Cortex of kidney (tissue), 1 donor: ENCODE measurements at places on chromosomes 3 and 15.

- no peak for DNase-seq
Measured at GRCh38 chr3:2883283-2883682, 226.9 kb downstream of the IL5RA start.

DNA sequence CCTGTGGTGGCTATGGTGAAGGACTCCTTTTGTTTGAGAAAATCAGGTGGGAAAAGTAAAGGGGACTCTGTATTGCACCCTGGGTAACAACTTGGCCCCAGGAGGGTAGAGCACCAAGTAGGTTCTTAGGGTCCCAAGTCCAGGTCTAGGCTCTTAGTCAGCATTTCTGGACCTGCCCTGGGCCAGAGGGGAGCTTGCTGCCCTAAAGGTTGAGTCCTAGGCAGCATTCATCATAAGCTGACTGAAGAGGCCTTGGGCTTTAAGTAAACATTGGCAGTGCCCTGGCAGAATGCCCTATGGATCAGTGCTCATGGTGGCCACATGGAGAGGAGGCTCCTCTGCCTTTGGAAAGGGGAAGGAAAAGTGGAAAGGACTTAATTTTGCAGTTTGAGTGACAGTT, 268.5 kb upstream of the CTNNB1 start:
- DNase-seq: no peak

GRCh38 chr3:59540696-59541095, 490.9 kb upstream of the CFAP20DC start:
- no peak for DNase-seq

GRCh38 chr15:83102346-83102745, 5.1 kb upstream of the TM6SF1 start:
- no peak for DNase-seq

DNA sequence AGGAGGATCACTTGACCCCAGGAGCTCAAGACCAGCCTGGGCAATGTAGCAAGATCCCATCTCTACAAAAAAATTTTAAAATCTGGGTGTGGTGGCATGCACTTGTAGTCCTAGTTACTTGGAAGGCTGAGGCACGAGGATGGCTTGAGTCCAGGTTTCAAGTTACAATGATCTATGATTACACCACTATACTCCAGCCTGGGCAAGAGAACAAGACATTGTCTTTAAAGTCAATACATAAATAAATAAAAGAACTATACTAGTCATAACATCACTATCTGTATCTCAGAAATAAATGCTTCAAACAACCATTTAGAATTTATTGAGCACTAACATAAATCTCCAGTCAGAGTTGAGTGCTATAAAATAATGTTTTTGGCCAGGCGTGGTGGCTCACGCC, 8.5 kb upstream of the PHLDB2 start:
- no peak for DNase-seq

GRCh38 chr3:146496251-146496650, 26.9 kb upstream of the PLSCR2 start:
- DNase-seq: no peak

DNA sequence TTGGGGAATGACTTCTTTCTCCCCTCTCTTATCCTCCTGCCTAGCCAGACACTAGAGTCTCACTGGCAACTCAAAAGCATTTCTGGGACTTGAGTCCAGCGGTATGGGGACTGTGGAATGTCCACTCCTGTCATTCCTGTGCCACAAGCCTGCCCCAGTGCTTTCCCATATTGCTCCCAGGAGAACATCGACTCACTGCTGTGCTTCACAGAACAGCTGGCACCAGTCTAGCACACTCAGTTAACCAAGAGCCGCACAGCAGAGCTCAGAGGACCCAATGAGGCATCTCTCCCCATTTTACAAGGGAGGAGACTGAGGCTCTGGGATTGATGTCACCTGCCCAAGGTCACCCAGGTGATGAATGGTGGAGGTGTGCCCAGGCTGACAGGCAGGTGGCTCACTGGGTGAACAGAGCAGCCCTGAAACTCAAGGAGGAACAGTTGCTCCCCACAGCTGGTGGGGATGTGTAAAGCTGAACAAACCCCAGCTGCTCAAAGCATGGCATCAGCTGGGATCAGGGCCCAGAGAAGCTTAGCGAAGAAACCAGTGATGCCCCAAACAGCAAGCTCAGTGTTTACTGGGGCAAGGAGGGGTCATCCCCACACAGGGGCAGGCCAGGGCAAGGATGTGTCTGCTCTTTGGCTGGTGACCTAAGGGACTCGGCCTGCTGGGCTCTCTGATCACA, 35.4 kb upstream of the DUSP7 start:
- DNase-seq: no peak

DNA sequence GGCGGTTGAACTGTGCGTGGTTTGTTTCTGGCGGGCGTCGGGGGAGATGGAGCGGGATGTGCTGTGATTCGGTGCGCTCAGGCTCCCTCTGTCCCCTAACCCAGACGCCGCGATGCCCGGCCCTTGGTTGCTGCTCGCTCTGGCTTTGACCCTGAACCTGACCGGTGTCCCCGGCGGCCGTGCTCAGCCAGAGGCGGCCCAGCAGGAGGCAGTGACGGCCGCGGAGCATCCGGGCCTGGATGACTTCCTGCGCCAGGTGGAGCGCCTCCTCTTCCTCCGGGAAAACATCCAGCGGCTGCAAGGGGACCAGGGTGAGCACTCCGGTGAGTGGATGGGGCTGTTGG, 1.2 kb downstream of the TRH start:
- no peak for DNase-seq

DNA sequence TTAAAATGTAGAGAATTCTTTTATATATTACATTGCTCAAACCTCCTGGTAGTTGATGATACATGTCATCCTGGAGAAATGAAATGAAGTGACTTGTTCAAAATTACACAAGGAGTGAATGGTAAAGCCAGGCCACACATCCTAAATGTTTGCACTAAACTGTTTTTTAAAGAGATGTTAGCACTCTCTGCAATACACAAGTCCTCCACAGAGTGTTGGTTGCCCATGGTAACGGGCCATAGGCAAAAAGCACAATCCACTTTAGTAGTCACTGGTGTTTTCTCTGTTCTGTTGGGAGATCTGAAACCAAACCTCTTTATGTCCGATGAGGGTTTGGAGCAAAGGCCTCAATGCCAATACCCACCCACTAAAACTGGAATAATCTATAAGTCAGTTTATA, 907.4 kb downstream of the NTRK3 start:
- no peak for DNase-seq

- no peak for DNase-seq
Measured at GRCh38 chr3:124628863-124629262, 101.4 kb upstream of the UMPS start.

DNA sequence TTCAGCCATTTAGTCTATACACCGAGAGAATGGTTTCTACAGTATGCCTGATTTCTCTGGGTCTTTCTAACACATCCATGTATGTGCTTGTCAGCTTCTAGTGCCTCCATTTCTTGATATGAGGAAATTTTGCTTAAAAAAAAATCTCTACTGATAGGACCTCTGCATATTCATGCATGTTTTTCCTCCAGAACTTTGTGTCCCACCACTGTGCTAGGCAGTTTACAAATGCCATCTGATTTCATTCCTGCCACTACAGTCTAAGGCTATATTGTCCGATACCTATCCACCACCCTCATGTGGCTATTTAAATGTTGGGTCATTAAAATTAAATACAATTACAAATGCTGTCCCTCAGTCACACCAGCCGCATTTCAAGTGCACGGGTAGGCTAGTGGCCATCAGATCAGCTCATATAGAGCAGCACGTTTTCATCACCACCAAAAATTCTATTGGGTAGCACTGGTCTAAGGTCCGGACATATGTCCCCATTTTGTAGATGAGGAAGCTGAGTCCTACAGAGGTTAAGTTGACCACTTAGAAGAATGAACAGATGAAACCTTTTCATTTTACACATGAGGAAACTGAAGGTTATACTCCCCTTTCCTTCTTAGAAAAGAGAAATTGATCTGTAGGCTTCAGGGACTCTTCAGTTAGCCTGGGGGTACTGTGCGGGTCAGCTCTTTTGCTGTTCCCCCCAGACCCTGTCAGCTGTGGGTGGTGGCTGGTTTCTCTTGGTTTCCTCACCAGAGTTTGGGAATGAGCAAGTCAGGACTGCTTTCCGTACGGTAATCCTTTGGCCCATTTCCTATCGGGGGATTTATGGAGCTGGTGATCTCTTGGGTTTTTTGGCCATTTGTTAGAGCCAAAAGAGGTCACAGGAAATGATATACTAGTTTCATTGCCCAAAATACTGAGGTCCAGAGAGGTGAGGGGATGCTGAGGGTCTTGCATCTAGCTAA, 56.5 kb downstream of the SMAD3 start:
- no peak for DNase-seq

- no peak for DNase-seq
Measured at GRCh38 chr15:23566651-23567050, 1.2 kb downstream of the MKRN3 start.

DNA sequence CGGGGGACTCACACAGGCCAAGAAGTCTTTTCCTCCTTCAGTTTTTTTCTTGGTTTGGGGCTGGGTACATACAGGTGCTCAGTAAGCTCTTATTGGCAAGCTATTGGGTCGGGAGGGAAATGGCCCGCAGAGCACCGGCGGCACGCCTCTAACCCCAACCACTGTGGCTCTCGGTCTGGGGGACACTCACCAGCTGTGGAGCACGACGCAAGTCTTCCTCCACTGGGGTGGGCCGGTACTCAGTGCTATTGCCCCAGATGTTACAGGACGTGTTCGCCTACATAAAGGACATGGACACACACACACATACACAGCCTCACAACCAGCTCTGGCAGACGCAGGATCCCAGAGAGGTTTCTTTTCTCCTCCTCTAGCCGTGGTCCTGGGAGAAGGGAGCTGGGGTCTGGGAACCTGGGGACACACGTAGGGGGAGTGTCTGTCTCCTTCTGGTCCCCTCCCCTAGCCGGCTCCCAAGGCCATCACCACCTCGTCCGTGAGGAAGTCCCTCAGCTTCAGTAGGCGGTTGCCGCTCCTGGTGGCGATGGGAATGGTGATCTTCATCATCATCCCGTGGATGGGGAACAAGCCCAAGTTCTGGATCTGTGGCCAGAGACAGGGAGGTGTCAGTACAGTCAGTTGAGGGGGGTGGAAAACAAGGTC, 33.4 kb downstream of the FEM1B start:
- DNase-seq: no peak

DNA sequence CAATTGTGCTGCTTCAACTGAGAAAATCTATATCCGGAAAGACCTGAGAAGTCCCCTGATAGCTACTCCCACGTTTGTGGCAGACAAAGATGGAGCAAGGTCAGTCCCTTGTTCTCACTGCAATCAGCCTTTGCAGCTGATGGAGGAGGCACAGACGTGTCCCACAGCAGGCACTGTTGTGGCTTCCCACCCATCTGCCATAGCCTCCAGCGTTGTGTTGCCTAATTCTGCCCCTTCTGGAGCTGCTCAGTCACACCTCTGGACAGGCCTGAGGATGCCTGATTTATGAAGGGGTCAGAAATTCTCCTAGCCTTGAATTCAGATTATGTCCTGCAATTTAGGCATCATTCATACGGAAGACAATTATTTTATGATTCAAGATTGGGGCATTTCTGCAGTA, 41.9 kb downstream of the MRPS25 start:
- no peak for DNase-seq

DNA sequence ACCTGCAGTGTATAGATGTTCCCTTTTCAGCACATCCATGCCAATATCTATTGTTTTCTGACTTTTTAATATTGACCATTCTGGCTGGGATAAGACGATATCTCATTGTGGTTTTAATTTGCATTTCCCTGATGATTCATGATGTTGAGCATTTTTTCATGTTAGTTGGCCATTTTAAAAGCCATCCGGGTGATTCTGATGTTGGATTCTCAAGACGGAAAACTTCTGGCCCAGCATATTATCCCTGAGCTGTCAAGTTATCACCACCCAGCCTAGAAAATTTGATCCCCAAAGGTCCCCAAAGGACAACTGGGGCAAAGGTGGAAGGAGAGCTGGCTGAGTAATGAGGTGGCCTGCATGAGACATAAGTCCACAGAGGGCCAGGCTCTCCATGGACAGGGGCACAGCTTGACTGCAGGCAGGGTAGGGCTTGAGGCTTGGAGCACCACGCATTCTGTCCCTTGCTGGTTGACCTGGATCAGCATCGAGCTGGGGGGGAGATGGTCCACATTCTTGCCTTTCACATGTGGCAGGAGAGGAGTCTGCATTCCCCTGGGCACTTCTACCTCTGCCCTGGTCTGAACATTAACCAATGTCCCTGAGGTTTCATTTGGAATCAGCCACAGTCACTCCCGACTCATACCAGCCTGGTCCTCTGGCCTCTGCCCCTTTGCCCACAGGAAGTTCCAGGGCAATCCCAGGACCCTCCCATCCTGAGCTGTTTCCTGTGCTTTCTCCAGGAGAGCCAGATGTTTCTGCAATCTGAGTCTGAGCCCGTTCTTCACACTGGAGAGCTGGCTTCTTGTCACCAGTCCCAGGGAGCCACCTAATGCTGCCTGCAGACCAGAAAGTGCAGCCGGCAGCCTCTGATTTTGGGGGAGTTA, 69.2 kb downstream of the ISG20 start:
- no peak for DNase-seq

- no peak for DNase-seq
Measured at GRCh38 chr3:30970183-30970582, 75.7 kb upstream of the GADL1 start.

GRCh38 chr15:64156652-64157331, 5.3 kb downstream of the SNX22 start:
- DNase-seq: no peak

DNA sequence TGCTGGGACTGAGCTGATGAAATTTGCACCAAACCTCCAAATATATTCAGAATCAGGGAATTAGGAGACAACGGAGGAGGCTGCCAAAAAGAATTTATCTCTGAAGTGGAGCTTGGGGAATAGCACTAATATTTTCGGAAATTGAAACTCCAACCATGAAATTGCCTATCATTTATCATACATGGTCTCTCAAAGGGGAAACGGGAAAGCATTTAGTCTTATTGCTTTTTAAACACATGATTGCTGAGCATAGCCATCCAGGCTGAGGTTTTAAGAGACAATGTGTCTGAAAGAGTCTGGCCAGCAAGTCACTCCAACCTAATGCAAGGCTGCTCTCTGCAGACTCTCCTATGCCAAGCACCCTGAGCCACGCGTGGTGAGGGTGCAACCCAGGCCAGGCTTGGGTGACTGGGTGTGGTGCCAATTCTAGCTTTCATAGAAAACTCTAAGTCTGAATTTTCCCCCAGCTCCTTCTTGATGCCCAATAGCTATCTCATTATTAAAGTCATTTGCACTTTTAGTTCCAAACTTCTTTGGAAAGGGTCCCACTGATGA, 200.2 kb downstream of the RPLP1 start:
- no peak for DNase-seq

DNA sequence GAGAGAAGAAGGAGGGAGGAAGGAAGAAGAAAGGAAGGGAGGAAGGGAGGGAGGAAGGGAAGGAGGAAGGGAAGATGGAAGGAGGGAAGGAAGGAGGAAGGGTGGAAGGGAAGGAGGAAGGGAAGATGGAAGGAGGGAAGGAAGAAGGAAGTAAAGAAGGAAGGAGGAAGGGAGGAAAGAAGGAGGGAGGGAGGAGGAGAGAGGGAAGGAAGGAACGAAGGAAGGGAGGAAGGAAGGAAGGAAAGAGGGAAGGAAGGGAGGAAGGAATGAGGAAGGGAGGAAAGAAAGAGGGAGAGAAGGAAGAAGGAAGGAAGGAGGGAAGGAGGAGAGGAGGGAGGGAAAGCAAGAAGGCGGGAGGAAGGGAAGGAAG, 31.8 kb upstream of the ALDH1L1 start:
- no peak for DNase-seq

- DNase-seq: no peak
Measured at GRCh38 chr3:15488002-15488401, 33.5 kb downstream of the COLQ start.

- no peak for DNase-seq
Measured at GRCh38 chr3:31606453-31606852, 73.7 kb downstream of the STT3B start.

GRCh38 chr3:63557912-63558311, 94.6 kb upstream of the SNTN start:
- DNase-seq: no peak
